Stimulated activated CD8-positive, alpha-beta memory T cell treated with anti-CD3 and anti-CD28 coated beads, Interleukin-7, amount 100 ng/mL, for 4 hours (primary cell): ENCODE measurements at places on chromosomes 13 and 19.

DNA sequence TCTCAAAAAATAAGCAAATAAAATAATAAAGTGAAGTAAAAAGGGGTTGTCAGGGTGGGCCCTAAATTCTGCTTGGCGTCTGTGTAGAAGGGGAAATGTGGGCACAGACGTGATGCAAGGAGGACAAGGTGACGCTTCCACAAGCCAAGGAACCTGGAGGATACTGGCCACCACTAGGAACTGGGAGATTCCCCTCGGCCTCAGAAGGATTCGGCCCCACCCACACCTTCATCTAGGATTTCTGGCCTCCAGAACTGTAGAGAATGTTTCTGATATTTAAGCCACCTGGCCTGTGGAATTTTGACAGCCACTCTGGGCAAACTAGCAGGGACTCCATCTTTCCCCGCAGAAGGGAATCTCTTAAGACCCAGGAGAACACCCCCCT, 1.1 kb downstream of the PLEKHJ1 start:
- DNase-seq, result no peak

DNA sequence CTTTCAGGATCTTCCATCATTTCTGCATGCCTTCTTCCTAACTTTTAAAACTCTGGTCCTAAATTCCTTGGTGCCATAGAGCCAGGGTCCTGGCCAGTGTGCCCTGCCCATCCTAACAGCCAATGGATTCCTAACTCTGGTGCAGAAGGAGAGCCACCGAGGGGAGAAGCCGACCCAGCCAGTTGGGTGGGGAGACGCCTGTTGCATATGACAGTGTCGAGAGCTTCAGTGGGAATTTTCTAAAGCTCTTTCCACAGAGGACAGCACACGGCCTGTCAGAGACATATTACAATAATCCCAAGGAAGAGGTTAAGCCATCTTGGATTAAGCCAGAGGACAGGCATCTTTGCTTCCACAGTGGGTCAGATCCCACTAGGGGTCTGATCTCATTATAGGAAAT, 180.4 kb downstream of the ZNF536 start:
- DNase-seq, result no peak

DNA sequence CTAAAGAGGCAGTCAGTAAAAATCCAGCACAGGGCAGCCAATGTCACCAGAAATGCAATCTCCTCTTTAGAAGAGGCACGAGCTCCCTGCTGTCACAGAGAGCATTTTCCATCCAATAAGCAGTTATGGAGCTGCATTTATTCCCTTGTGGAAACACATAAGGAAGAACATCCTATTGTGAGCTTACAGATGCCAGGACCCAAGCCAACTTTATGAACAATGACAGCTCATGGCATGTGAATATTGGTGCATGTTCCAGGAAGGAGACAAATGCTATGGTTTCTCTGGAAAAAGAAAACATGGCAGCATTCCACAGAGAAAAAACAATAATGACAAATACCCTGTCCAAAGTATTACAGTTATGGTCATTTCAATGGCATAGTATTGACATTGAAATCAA, 955.6 kb downstream of the UQCRFS1 start:
- no peak for DNase-seq

- DNase-seq, result no peak
Measured at GRCh38 chr13:51738226-51738905, 65.6 kb downstream of the DHRS12 start.

DNA sequence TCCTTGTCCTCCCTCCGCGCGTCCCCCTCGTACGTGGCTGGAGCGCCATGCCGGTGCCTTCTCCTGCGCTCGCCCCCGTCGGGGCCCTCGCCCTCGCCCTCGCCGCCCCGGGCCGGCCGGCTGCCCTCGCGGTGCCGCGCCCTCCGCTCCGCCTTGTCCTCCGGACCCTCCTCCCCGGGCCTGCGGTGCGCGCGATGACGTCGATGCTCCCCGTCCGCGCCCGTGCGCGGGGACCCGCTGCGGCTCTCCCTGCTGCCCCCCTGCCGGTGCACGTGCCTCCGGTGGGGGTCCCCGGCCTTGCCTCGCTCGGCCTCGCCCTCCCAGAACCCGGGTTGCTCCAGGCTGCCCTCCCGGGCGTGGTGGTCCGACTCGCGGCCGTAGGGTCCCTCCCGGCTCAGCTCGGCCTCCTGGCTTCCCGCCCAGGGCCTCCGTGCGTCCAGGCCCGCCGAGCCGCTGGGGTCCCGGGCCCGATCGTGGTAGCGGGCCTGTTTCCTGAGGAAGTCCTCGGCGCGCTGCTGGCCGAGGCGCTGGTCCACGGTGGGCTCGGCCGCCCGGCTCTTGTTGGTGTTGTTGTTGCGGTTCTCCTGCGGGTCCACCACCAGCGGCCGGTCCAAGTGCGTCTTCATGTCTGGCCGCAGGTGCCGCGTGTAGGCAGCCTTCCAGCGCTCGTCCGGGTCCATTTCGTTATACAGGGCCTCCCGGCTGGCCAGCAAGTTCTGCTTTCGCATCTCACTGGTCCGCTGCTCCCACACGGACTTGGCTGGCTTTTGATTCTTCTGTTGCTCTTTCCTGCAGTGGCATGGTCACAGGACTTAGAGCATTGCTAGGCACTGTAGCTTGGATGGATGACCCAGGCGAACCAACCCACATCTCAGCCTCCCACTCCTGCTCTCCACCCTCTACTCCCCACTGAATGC, 148.6 kb downstream of the IER2 start:
- DNase-seq, result no peak

DNA sequence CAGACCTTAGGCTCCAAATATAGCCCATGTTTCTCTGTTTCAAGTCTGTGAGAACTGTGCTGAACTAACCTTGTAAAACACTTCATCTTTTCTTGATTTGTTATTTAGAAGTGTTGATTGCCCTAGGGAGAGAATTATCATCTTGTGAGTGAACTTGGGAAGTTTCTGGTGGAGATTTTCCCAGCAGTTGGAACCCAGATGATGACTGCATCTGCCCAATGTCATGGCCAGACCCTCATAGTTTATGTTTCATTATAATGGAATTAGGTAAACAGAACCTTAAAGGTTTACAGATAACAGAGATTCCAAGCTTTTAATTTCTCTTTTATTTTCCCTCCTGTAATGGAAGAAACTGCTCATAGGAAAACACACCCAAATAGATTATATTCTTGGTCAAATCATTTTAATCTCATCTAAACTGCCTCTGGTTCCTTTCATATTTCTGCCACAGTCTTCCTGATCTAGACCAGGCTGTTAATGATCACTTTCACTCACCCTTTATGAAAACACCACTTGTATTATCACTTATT, 569.1 kb downstream of the KCTD12 start:
- DNase-seq, result no peak
